ENCODE measurements at places on chromosomes 6 and 20. TPM values are rescaled to one million over a fixed set of nuclear protein-coding genes. Genes with fewer than 3 reads are reported as not detected.
A peak's percentile ranks its signal among the peaks of the same experiment; 100 is the strongest.

Gene TBX18
- 27.1 TPM for total RNA-seq

Gene SDCBP2
- total RNA-seq: 2.3 TPM

Gene SNPH
- 7.7 TPM for total RNA-seq

Gene PBOV1
- not detected for total RNA-seq

Gene KCNK5
- total RNA-seq: under 0.01 TPM

GRCh38 chr6:53922539-53922981, 127.8 kb downstream of the LRRC1 start:
- DNase-seq: no peak

GRCh38 chr20:55322745-55323144, 682.6 kb downstream of the CBLN4 start:
- no peak for DNase-seq

DNA sequence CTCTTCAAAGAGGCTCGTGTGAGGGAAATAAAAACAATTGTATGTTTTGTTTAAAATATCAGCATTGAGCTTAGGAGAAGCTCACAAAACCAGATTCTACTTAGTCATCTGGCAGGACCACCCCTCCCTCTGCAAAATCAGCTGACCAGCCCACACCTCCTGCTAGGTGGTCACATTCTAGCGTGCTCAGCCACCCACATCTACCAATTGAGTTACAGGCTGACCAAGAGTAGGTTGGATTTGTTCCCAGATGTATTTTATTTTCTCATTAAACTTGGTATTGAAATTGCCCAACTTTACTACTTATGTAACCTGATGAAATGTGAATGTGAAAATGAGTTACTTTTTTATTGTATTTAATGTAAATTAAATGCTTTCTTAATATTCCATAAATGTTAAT, 56.2 kb downstream of the SLC22A2 start:
- DNase-seq: peak; percentile 46

GRCh38 chr6:4707011-4707410, 69.2 kb upstream of the CDYL start:
- no peak for DNase-seq

GRCh38 chr6:122028933-122029522, 370.4 kb upstream of the HSF2 start:
- no peak for DNase-seq

DNA sequence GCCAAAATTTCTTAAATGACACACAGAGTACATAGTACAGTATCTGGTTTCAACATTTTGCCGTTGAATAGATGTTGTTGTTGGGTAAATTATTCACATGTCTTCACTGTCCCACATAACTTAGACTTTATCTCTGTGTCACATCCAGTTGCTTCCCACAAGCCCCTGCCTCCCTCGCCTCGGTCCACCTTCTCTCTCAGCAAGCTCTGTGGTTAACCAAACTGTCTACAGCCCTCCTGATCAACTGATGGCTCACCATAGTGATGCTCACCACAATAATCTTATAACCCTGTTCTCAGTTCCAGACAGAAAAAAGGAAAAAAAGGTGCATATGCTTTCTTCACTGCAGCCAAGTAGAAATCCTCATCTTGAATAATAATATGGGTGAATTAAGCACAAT, 23.0 kb downstream of the IL17F start:
- no peak for DNase-seq

GRCh38 chr6:34912715-34913464, 23.8 kb downstream of the ANKS1A start:
- peak; percentile 56 for DNase-seq

GRCh38 chr20:38450412-38450975, 15.4 kb upstream of the SNHG17 start:
- DNase-seq: peak; percentile 46

GRCh38 chr6:21997119-21998037, 299.5 kb downstream of the PRL start:
- DNase-seq: no peak

Data from fibroblast of the aortic adventitia (primary cell).